ENCODE measurements at places on chromosomes 6 and 20.
A peak's percentile ranks its signal among the peaks of the same experiment; 100 is the strongest.

- H3K4me3 ChIP-seq = peak within 1 kb of the TSS; percentile 52
- H3K36me3 ChIP-seq = no peaks in the 10 kb centered on the region
- H3K4me1 ChIP-seq = peaks cover 15% of the 10 kb centered on the region
- peaks cover 28% of the 10 kb centered on the region for H3K27me3 ChIP-seq
- peak; percentile 49 for DNase-seq
These were observed at the start of gene HLA-DOA for GRCh38 chr6:33008944-33009861. Gene HLA-DOA, minus strand, starts transcription at chr6:33009591.

- H3K4me3 ChIP-seq = no peak overlapping the region
- H3K27ac ChIP-seq = no peak overlapping the region
- DNase-seq = no peak
- no peaks in the 10 kb centered on the region for H3K36me3 ChIP-seq
- no peaks in the 10 kb centered on the region for H3K4me1 ChIP-seq
These were observed 41.9 kb upstream of the FERMT1 start for GRCh38 chr20:6164421-6165341.

- no peak overlapping the region for H3K4me3 ChIP-seq
- no peak for DNase-seq
- H3K36me3 ChIP-seq = no peaks in the 10 kb centered on the region
These were observed 45.9 kb downstream of the SLC22A3 start for GRCh38 chr6:160393891-160394653.

DNA sequence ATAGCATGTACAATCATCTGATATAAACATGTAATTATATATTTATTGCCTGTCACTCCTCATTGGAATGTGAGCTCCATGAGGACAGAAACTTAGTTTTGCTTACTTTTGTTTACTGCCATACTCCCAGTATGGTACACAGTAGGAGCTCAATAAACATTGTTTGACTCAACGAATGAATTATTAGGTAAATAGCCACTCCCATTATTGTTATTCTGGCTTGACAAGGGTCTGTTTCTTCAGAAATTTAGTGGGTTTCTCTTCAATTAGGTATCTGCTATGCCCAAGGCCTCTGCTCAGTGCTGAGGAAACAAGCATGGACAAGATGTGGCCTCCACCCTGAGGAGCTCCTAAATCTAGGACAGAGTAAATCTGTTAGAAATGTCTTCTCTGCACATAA, 6.3 kb downstream of the BCL2L1 start:
- H3K27ac ChIP-seq = no peak overlapping the region
- H3K27me3 ChIP-seq = no peaks in the 10 kb centered on the region
- H3K4me1 ChIP-seq = peaks cover 86% of the 10 kb centered on the region
- peak overlapping the region; percentile 71 for H3K4me3 ChIP-seq

DNA sequence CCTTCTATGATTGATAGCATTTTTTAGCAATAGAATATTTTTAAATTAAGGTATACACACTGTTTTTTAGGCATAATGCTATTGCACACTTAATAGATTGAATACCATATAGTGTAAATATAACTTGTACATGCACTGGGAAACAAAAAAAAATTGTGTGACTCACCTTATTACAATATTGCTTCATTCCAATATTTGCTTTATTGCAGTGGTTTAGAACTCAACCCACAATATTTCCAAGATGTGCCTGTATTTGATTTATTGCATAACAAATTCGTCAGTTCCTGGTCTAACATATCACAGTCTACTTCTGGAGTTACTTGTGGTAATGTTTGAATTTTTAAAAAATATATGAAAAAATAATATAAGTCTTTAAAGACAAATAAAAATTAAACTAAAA, 41.9 kb upstream of the DEFB112 start:
- H3K27me3 ChIP-seq = no peaks in the 10 kb centered on the region
- DNase-seq = no peak
- H3K36me3 ChIP-seq = no peaks in the 10 kb centered on the region
- H3K27ac ChIP-seq = no peak overlapping the region

- H3K27me3 ChIP-seq = peaks cover 35% of the 10 kb centered on the region
- no peak overlapping the region for H3K4me3 ChIP-seq
- DNase-seq = no peak
- H3K4me1 ChIP-seq = peaks cover 12% of the 10 kb centered on the region
- no peaks in the 10 kb centered on the region for H3K36me3 ChIP-seq
These were observed 123.7 kb downstream of the MRPL14 start for GRCh38 chr6:44003345-44004061.

DNA sequence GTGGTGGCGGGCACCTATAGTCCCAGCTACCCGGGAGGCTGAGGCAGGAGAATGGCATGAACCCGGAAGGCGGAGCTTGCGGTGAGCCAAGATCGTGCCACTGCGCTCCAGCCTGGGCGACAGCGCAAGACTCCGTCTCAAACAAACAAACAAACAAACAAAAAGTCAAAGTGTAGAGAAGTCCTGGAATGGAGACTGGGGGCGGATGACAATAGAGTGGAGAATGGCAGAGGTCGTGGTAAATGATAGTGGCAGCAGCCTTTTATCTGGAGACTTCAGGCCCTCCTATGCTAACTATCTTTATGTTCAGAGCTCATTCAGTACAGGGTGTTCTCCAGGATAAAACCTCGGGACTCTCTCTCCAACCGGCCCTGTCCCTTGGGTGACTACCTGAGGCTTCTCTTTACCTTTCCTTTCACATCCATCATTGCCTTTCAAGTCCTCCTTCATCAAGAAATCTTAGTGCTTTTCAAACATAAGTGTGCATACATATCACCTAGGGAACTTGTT, 1.4 kb upstream of the FKBPL start:
- peak overlapping the region; percentile 40 for H3K4me3 ChIP-seq
- peaks cover 16% of the 10 kb centered on the region for H3K27me3 ChIP-seq
- peaks cover 37% of the 10 kb centered on the region for H3K4me1 ChIP-seq
- peaks cover 14% of the 10 kb centered on the region for H3K36me3 ChIP-seq

DNA sequence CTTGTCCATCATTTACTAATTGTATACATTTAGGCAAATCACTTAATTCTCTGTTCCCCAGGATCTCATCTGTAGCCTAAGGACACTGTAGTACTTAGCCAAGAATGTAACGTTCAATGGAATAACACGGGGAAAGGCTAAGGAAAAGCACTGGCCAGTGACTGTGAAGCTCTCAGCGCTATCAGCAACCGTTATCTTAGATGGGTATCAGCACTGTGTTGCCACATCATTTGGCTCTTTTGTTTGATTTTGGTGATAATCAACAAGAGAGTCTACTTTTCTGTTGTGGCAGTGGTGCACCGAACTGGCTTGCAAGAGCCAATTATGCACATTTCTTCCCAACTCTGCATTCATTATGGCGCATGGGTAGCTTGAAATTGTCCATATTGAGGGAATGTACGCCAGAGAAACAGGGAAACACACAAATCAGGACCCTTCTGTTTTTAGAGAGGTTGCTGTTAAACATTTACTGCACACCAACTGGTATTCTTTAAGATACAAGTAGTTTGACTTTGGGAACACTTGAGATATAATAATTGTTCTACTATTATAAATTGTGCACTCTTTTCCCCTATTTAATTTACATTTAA, 93.7 kb upstream of the C6orf118 start:
- H3K4me3 ChIP-seq = no peak overlapping the region
- no peaks in the 10 kb centered on the region for H3K27me3 ChIP-seq
- DNase-seq = no peak
- no peaks in the 10 kb centered on the region for H3K36me3 ChIP-seq

Data from activated CD4-positive, alpha-beta T cell treated with anti-CD3 and anti-CD28 coated beads, Interleukin-2, amount 10 ng/mL, durations not matched to agents 7 days and 5 days (primary cell).